Breast epithelium (tissue), 4 donors: ENCODE measurements at places on chromosomes 7 and 10. TPM values are rescaled to one million over a fixed set of nuclear protein-coding genes. Genes with fewer than 3 reads are reported as not detected.

DNA sequence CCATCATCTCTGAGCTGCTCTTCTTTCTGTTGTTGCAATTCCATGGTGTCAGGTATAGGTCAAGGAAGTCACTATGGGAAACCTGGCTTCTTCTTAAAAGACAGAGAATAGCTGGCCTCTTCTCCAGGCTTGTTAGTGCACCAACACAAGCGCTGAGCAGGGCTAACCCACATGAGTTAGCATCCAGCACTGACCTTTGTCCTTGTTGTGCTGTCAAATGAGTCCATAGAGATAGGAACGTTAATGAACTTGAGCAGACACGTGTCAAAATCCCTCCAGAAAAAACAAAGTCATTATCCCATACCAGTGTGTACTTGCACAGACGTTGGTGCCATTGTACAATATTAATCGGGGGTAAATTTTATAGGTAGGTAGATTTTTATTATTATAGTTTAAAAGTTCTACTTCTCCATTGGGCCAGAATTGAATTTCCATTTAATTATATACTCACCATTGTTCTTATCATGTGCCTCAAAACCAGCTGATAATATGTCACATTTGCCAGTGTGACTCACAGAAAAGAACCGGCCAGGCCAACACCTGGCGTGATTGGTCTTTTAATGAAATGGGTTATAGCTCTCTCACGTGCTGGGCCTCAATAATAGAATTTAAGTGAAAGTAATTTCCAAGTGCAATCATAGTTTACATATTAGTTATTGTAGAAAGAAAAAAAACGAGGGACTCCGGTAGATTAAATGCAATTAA is 468.8 kb upstream of the MGMT start:
- H3K36me3 ChIP-seq = no peaks in the 10 kb centered on the region
- H3K4me3 ChIP-seq = no peak overlapping the region
- H3K4me1 ChIP-seq = no peaks in the 10 kb centered on the region
- no peak for DNase-seq
- no peaks in the 10 kb centered on the region for H3K27me3 ChIP-seq

- H3K4me3 ChIP-seq = peak overlapping the region; percentile 12
- H3K36me3 ChIP-seq = no peaks in the 10 kb centered on the region
- H3K27ac ChIP-seq = no peak overlapping the region
- peaks cover 40% of the 10 kb centered on the region for H3K27me3 ChIP-seq
- H3K4me1 ChIP-seq = no peaks in the 10 kb centered on the region
Observed at GRCh38 chr10:23694446-23694920, 255.6 kb downstream of the OTUD1 start.

- DNase-seq = no peak
- H3K4me1 ChIP-seq = peaks cover 5% of the 10 kb centered on the region
- H3K27ac ChIP-seq = no peak overlapping the region
Observed at GRCh38 chr10:129095680-129096064, 371.4 kb upstream of the MGMT start.

- peak overlapping the region; percentile 7 for H3K27ac ChIP-seq
- H3K27me3 ChIP-seq = peaks cover 100% of the 10 kb centered on the region
- no peaks in the 10 kb centered on the region for H3K4me1 ChIP-seq
- H3K36me3 ChIP-seq = no peaks in the 10 kb centered on the region
- no peak for DNase-seq
Observed at GRCh38 chr7:97016381-97017191, 8.0 kb downstream of the DLX5 start.

DNA sequence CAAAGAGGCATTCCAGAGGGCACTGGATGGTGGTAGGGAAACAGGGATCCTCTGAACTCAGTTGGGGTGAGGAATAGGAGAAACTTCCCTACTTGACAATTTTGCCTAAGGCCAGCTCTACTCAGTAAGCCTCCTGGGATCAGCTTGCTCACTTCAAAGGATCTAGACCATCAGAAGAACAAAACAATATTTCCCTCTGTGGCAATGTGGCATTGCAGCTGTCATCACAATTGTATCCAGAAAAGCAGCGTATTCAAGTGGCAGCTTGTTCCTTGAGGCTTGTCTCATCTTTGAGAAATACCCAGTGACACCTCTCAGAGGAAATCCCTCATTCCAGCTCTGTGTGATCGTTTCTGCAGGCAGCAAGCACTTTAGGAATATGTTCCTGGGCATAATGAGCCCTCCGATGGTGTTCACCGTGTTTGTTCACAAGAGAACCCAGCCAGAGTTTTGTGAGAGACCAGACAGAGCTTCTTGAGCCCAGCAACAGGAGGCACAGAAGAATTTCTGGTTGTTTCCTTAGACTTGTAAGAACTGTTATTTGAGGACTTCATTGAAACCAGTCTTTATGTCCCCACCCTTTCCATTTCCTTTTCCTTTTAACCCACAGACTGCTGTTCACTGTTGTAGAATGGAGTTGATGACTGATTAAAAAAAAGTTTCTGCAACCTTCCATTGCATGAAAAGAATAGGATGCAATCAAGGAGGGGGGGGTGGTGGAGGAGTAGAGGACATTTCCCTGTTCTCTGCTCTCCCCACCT is 747.3 kb downstream of the LRMDA start:
- H3K27ac ChIP-seq = no peak overlapping the region
- H3K4me1 ChIP-seq = no peaks in the 10 kb centered on the region

DNA sequence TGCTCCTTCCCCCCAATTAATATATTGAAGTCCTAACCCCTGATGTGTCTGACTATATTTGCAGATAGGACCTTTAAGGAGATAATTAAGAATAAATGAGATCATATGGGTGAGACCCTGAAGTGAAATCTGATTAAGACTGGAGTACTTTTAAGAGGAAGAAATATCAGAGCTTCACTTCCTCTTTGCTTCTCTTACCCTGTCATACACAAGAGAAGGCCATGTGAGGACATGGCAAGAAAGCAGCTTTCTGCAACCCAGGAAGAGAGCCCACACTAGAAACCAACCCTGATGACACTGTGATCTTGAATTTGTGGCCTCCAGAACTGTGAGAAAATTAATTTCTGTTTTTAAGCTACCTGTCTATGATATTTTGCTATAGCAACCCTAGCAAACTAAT is 44.2 kb downstream of the JMJD1C start:
- H3K27ac ChIP-seq = no peak overlapping the region
- no peaks in the 10 kb centered on the region for H3K27me3 ChIP-seq
- H3K4me3 ChIP-seq = no peak overlapping the region
- no peak for DNase-seq

GRCh38 chr7:151031011-151031410 is 2.8 kb downstream of the ABCB8 start:
- H3K27ac ChIP-seq = no peak overlapping the region
- H3K4me1 ChIP-seq = no peaks in the 10 kb centered on the region
- H3K36me3 ChIP-seq = no peaks in the 10 kb centered on the region
- no peak for DNase-seq
- no peak overlapping the region for H3K4me3 ChIP-seq

GRCh38 chr10:79275431-79275851 is 71.8 kb upstream of the PPIF start:
- no peak overlapping the region for H3K4me3 ChIP-seq
- peak; percentile 45 for DNase-seq
- peaks cover 23% of the 10 kb centered on the region for H3K4me1 ChIP-seq
- peaks cover 5% of the 10 kb centered on the region for H3K36me3 ChIP-seq
- H3K27me3 ChIP-seq = no peaks in the 10 kb centered on the region

- H3K4me1 ChIP-seq = no peaks in the 10 kb centered on the region
- no peak overlapping the region for H3K4me3 ChIP-seq
- DNase-seq = no peak
- no peaks in the 10 kb centered on the region for H3K36me3 ChIP-seq
- H3K27ac ChIP-seq = no peak overlapping the region
Observed at GRCh38 chr7:12069757-12070156, 141.3 kb upstream of the TMEM106B start.

The ASB10 gene
- total RNA-seq = not detected

The MRLN gene
- not detected for total RNA-seq

The C10orf62 gene
- total RNA-seq = not detected

The HABP2 gene
- 0.29 TPM for total RNA-seq

The KCNH2 gene
- total RNA-seq = 0.29 TPM

The ADAMTS14 gene
- under 0.01 TPM for total RNA-seq

The TRIL gene
- total RNA-seq = 8.2 TPM

The ITGA8 gene
- 2.0 TPM for total RNA-seq
